ENCODE measurements at places on chromosomes 3 and 15.
A peak's percentile ranks its signal among the peaks of the same experiment; 100 is the strongest.

GRCh38 chr3:13110678-13111116 lies 37.5 kb upstream of the IQSEC1 start:
- no peak for DNase-seq

- DNase-seq: peak; percentile 43
Observed at GRCh38 chr3:4575381-4575780, 82.2 kb downstream of the ITPR1 start.

- peak; percentile 61 for DNase-seq
Observed at GRCh38 chr3:69948246-69948862, 51.2 kb upstream of the SAMMSON start.

DNA sequence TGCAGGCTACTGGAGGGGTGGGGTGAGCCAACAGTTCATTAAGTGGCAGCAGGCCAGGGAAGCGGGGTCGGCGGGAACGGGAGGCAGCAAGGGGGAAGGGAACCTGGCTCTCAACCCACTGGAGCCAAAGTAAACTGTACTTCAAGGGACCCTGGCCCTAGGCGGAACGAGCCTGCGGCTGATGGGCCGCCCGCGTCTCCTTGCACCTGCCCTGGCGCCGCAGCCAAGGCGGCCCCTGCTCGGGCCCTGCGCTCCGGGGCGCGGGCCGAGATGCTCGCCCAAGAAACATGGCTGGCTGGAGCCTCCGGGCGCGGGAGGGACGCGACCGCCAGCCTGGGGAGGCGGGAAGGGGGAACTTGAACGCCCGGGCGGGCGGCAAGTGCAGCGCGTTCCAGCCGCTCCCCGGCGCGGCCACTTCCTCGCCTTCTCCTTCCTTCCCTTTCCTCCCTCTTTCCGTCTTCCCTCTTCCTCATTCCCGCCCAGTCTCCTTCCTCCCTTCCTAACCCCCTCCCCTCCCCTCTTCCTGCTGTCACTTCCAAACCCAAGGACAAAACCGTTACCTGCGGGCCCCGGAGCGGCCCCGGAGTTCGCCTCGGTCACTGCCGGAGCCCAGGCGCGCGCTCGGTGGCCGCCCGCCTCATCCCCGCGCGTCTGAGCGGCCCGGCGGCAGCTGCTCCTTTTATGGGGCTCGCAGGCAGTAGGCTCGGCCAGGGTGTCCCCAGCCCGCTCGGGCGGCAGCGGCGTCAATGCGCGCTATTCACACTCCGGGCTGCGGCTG lies 489.7 kb downstream of the MAGI1 start:
- DNase-seq: no peak

DNA sequence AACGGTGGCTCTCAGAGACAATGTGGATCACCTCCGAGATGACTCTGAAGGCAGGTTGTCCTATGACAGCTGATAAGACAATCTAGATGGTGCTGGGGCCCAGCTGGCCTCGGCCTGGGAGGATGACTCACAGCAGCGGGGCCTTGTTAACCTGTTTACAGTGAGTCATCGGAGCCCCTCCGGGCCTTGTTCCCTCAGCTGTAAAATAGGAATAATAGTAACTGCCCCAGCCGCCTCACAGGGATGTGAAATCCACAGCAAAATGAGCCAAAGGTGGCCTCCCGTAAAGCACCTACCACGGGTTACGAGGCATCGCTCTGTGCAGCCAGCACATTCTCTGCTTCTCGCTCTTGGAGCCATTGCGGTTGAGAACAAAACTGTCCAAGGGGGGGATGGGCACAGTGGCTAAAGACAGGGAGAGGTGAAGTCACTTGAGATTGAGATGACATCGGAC lies 88.6 kb upstream of the RASGRF1 start:
- peak; percentile 7 for DNase-seq

- peak; percentile 96 for DNase-seq
Observed at GRCh38 chr3:194269610-194270145, 81.5 kb downstream of the CPN2 start.

- no peak for DNase-seq
Observed at GRCh38 chr3:130838898-130839600, 54.8 kb upstream of the ATP2C1 start.

GRCh38 chr15:31214864-31215489 lies 111.7 kb upstream of the KLF13 start:
- DNase-seq: peak; percentile 76

DNA sequence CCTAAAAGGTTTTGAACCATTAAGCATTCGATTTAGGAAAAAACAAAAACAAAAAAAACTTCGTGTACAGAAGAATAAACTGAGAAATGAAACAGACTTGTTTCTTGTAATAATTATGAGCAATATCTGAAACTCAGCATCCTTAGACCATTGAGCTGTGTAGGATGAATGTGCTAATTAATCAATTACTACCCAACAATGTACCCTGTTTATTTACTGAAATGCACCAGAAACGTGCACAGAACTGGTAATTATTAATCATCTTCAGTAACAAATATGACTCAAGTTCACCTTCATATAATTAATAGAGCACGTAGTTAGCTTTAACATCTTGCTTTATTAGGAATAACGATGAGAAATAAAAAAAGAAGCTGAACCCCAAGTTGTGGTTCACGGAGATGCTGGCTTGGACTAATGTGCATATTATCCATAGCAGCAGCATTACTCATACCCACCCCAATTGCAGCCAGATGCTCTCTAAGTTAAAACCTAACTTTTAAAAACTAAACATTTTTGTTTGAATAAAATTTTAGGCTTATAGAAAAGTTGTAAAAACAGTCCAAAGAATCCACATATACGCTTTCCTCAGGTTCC lies 10.2 kb upstream of the C15orf61 start:
- DNase-seq: peak; percentile 17

DNA sequence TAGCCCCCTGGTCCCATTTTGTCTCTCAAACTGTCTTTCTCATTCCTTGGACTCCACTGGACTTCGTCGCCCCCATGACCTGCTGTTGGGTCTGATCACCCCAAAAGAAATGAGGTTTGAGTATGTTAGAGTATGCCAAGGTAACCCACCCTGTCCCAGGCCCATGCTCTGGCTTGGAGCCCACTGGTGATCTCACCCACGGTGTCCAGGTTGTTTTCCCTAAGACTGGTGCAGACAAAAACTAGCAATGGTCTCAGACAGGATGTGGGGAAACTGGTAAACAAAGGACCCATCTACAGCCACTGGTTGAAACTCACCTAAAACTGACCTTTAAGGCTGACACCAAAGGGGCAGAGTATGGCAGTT lies 38.9 kb downstream of the EFCAB12 start:
- no peak for DNase-seq

- peak; percentile 71 for DNase-seq
Observed at GRCh38 chr3:152623286-152623911, 211.5 kb upstream of the P2RY1 start.

DNA sequence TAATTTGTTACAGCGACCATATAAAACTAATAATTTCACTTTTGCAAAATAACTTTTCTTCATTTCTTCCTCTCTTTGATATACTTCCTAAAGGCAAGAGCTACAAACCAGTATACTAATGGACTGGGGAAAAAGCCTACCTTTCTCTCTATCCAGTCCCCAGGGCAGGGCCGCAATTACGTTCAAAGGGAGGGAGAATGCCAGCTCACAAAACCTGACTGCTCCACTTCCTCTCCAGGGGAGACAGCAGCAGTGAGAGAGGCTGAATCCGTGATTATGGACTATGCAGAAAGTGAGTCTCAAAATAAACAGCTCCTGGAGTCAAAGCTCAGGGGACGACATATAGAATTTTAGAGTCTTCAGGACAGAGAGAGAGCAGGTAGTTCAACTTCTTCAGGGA lies 126.9 kb upstream of the HES1 start:
- no peak for DNase-seq

DNA sequence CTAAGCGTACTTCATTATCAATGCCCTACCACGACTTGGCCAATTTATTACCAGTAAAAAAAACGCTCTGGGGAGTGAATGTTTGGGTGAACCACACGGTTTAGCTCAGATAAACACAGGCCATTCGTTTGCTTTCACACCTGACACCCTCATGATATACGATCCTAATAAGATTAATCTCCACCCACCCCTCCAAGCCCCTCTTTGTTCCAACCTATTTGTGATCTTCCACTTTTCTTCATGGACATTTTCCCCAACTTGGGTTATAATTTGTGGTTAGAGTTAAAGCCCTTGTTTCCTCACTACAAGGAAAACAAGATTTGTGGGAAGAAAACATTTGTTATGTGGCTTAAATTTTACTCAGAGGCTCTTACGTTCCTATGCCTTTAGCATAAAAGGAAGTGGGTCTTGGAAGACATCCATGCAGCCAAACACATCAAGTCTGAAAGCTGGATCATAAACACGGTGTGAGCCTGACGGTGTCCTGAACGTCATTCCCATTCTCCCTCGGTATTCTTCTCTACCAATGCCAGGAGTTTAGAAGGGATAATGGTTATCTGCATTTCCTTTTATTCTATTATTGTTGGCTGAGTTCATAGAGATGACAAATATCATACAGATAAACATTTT lies 518.9 kb downstream of the NR2F2 start:
- DNase-seq: peak; percentile 38

DNA sequence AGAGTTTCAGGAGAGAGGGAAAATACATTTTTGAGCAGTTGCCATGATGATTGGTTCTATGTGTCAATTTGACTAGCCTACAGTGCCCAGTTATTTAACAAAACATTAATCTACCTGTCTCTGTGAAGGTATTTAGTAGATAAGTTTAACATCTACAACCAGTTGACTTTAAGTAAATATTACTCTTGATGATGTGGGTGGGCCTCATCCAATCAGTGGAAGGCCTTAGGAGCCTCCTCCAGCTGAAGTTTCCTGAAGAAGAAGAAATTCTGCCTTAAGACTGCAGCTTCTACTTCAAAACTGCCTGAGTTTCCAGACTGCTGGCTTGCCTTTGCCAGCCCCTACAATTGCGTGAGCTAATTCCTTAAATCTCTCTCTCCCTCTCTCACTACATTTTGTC lies 93.6 kb downstream of the OXSM start:
- no peak for DNase-seq

DNA sequence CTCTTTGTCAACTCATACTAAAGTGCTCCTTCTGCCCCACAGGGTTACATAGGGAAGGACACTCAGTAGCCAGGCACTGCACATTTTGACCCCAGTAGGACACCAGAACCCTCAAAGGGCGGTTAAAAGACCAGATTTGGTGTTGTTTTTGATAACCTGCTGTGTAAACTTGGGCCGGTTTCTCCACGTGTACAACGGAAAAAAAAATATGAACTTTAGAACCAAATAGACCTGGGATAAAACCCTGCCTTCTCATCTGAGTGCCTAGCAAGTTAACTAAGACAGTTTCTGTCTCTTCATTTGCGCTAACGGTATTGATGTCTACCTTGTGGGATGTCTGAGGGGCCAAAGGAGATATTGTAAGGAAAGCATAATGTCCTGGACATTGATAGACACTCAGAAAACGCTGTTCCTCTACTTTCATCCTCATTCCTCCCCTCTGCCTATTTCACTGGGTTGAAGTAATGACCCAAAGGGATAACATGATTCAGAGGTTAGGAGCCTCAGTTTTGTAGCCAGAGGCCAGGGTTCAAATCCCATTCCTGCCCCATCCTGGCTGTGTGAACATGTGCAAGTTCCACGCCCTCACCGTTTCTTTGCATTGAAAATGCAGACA lies 155.9 kb upstream of the LPP start:
- DNase-seq: no peak

GRCh38 chr3:126463521-126463920 lies 12.2 kb downstream of the ZXDC start:
- DNase-seq: no peak

DNA sequence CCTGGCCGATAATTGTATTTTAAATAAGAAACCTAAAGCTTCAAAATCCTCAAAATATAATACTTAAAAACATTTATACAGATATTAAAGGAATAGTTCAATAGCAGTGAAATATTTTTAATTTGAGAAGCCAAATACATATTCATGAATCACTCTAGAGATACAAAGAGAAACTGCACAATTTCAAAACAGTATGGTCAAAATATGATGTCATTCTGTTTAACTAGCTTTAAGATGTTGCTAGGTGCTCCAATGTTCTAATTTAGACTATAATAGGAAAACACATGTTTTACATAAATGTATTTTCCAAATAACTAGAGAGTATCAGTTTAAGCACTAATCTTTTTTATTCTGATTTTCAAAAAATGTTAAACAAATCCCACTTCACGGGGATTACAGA lies 10.3 kb upstream of the NRROS start:
- DNase-seq: no peak

DNA sequence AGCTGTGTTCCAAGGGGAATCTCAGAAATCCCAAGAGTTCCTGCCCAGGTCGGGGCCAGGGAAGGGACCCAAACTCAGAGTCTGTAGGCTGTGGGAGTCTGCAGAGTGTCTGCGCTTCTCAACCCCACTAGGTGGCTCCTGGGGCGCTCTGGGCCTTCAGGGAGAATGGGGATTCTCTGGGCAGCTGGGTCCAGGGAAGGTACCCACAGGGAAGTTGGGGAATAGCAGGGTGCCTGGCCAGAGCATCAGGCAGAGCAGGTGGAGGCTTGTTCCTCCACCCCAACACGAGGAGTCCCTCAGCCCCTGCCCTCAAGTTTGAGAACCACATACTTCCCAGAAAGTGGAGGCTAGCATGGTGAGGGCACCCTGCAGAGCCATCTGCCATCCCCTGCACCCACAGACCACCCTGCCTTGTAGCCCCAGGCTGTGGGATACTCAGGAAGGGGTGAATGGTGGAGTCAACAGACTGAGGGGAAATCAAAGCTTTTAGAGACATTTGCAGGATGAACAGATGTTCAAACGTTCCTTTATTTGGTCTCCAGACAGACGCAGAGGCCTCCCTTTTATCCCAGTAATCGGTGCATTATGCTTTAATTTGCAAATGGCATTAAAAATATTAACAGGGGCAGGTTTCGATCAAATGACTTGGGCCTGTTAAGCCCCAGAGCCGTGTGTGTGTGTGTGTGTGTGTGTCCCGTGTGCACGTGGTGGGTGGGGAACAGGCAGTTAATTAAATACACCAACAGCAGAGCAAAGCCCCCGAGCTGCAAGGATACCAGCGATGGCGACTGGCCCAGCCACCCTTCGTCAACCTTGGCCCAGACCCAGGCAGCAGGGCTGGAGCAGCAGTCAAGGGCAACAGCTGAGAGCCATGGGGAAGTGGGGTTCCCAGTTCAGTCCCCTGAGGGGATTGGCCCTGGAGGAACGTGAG lies 57.7 kb downstream of the DNAJB8 start:
- DNase-seq: no peak

DNA sequence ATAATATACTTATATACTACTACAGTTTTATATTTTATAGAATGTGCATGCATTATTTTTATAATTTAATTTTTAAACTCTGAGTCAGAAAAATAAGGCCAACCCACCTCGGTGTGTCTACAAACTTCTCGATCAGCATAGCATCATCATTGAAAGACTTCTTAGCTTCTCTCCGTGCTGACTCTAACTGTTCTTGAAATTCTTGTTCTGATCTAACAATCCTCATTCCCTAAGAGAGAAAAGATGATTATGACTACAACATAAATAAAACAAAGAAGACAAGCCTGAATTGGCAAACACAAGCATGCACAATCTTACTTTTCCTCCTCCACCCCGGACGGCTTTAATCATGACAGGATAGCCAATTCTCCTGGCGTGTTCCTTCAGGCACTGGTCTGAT lies 28.4 kb downstream of the MCCC1 start:
- DNase-seq: no peak

- peak; percentile 63 for DNase-seq
Observed at GRCh38 chr3:132290833-132291232, 26.4 kb upstream of the ACP3 start.

Data from fibroblast of pulmonary artery (primary cell).